ENCODE measurements at places on chromosomes 13 and 19. TPM values are rescaled to one million over a fixed set of nuclear protein-coding genes. Genes with fewer than 3 reads are reported as not detected.

PPAN gene
- 74.4 TPM for total RNA-seq

ANO8 gene
- total RNA-seq, result 20.7 TPM

SOX1 gene
- total RNA-seq, result 0.11 TPM

ZNF226 gene
- 18.3 TPM for total RNA-seq

METTL21C gene
- total RNA-seq, result not detected

CLEC17A gene
- total RNA-seq, result not detected

NTN5 gene
- total RNA-seq, result 0.47 TPM

SELENOV gene
- 8.4 TPM for total RNA-seq

NDFIP2 gene
- total RNA-seq, result 30.4 TPM

FIZ1 gene
- total RNA-seq, result 18.5 TPM

FSD1 gene
- 58.8 TPM for total RNA-seq

ZNF433 gene
- 1.8 TPM for total RNA-seq

TRPC4 gene
- 14.3 TPM for total RNA-seq

SYT3 gene
- 17.3 TPM for total RNA-seq

NUFIP1 gene
- 16.6 TPM for total RNA-seq

PLEKHA4 gene
- total RNA-seq, result 18.0 TPM

ZNF345 gene
- 5.1 TPM for total RNA-seq

Measured in H1 (cell line).